Retinal pigment epithelial cell (primary cell): ENCODE measurements at places on chromosomes 3 and 15.

- DNase-seq = no peak
Measured at GRCh38 chr15:38518084-38518483, 46.5 kb downstream of the RASGRP1 start.

GRCh38 chr3:45992821-45993221, 2.8 kb downstream of the FYCO1 start:
- DNase-seq = no peak

DNA sequence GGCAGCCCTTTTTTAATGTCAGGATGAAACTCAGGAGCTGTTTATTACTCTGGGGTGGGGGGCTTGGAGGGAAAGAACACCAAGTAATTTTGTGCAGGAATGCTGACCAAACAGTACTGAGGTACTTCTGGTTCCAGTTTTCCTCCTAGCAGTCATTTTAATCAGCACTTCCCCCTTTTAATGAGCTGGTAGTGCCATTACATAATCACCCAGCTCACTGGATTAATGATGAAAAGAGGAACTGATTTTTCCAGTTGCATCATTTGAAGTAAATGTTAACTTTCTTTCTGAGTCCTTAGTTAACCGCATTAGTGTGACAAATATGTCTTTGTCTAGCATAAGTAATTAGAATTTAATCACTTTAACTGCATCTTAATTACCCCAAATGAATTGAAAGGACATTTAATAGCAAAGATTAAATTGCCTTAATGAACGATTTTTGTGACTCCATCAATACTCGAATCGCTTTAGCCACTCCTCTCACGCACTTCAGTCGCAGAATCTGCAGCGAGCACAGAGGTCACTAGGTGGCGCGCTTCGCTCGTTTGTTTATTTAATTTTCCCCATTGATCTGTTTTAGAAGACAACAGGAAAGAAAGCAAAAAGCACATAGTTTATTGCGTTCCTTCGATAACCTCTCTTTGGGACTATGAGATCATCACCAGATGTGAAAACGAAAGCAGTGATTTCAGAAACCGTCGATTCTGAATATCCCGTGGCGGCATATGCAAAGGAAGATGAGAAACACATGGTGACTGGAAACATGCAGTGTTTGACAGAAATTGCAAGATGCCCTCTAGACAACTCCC, 9.8 kb downstream of the ONECUT1 start:
- DNase-seq = no peak

DNA sequence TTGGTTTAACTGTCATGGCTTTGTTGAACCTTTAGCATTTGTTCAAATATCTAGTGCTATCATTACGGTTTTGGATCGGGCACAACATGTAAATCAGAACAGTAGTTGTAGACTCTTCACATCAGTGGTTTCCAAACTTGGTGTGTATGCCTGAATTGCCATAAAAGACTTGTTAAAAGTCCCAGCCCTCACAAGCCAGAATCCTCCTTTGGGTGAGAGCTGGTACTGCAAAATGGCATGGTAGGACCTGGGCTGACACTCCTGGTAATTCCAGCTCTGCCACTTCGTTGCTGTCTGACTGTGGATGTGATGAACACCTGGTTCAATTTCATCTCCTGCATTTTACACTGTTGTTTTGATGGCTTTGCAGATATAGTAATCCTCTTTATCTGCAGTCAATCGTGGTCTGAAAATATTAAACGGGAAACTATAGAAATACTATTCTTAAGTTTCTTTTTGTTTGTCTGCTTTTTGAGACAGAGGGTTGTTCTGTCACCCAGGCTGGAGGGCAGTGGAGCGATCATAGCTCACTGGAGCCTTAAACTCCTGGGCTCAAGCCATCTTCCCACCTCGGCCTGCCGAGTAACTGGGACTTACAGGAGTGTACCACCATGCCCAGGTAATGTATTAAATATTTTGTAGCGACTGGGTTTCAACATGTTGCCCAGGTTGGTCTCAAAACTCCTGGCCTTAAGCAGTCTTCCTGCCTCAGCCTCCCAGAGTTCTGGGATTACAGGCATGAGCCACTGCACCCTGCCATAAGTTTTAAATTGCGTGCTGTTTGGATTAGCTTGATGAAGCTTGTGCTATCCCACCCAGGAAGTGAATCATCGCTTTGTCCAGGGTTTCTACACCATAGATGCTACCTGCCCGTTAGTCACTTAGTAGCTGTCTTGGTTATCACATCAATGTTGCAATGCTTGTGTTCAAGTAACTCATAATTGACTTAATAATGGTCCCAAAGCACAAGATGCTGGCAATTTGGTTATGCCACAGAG, 61.6 kb downstream of the RAB7A start:
- no peak for DNase-seq

GRCh38 chr3:155244216-155244615, 49.3 kb downstream of the STRIT1 start:
- DNase-seq = no peak

- no peak for DNase-seq
Measured at GRCh38 chr3:80767604-80768003, 993.8 kb downstream of the GBE1 start.

- no peak for DNase-seq
Measured at GRCh38 chr3:2540115-2540514, 441.4 kb downstream of the CNTN4 start.

GRCh38 chr3:126397610-126398422, 3.1 kb downstream of the CFAP100 start:
- no peak for DNase-seq

DNA sequence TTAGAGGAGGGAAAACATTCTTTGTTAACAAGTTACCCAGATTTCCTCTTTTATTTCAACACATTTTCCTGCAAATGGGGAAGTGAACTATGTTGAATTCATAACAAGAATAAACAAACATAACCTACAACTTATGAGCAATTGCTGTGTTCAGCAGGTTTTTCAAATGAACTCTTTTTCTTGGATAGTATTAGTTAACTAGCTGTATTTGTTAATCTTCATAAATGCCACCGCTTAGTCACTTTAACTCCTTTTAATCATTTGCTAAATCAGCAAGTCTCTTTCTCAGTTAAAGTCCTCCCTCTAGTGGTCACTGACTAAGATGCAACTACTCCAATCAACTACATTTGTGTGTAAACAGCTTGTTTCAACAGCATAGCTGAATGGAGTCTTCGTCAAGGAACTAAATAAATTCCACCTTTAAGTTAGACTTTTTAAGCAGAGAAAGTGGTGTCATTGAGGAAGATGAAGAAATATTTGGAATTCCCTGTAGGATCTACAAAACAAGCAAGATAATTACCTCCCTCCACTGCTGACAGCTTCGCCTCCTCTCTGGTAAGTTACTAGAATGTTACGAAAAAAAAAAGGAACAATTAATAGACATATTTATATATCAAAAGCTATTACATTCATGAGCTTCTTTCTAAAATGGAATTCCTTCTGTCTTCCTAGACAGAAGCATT, 1122.0 kb downstream of the ROBO1 start:
- DNase-seq = peak; percentile 71

DNA sequence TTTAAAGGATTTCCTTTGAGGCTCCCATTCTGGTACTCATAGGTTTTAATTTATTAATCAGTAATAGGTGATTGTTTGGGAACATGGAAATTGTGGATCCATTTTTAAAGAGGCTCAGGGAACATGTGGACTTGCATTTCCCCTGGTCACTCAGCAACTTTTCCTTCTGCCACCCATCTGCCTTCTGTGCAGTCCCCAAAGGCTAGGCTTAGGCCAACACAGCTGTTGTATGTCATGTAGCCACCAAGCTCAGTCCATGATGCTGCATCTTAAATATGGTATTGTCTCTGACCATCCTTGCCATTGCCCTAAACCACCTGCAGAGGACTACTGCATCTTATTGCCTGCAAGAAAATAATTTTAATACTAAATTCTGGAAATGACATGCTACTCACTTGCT, 416.7 kb upstream of the SEMA6D start:
- DNase-seq = no peak

GRCh38 chr3:13137941-13138832, 65.0 kb upstream of the IQSEC1 start:
- no peak for DNase-seq

DNA sequence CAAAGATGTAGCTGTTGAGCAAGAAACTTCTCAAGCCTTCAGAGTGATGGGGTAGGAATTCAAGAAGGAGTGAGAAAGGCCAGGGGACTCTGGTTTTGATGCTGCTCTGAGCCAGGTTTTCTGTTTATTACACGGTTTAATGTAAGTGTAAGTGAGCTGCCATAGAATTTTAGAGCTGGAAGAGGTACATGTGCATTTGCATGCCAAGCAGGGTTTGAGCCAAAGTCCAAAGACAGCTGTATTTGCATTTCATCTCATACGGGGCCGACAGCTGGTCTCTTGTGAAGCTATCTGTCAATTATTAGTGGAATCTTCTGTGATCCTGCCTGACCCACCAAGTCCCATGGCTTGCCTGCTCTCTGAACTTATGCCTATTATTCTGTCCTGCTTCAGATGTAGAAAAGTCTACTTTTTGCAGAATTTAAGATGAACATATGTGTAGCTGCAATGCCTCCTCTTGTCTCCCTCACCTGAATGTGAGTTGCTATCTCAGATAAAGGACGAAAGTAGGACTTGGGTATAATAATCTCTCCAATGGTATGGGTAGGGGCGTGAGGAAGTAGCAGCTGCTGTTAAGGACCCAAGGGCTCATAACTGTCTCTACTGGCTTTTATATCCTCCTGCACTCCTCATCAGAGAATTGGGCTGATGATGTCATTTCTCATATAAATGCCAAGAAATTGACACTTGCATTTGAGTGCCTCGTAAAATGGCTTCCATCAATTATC, 160.0 kb downstream of the SQOR start:
- DNase-seq = no peak

DNA sequence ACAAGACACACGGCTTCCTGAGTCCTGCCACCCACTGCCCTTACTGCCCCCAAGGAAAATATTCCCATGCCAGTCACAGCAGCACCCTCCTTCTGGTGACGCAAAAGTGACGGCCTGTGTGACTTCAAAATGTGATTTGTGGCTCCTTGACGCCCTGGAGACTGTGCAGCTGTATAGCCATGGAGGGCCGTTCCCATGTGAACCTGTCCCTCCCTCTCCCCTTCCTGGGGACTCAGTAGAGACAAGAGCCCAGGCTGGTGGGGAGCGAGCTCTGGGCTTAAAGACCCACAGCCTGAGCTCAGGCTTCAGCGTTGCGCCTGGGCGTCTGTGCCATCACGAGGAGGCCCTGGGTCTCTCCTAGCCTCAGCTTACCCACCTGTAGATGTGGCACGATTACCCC, 78.2 kb downstream of the TOP2B start:
- no peak for DNase-seq

DNA sequence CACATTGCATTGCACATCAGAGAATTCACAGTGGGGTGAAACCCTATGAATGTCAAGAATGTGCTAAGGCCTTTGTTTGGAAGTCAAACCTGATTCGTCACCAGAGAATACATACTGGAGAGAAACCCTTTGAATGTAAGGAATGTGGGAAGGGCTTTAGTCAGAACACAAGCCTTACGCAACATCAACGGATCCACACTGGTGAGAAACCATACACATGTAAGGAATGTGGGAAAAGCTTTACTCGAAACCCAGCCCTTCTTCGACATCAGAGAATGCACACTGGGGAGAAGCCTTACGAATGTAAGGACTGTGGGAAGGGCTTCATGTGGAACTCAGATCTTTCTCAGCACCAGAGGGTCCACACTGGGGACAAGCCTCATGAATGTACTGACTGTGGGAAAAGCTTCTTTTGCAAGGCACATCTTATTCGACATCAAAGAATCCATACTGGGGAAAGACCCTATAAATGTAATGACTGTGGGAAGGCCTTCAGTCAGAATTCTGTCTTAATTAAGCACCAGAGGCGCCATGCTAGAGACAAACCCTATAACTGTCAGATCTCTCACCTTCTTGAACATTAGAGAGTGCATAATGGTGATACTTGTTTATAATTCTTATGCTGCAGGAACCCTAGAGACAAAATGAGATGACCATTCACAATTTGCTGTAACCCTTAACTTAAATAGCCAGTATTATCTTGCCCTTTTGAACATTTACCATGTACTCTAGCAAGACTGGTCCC, 9.0 kb downstream of the ZNF662 start:
- no peak for DNase-seq

DNA sequence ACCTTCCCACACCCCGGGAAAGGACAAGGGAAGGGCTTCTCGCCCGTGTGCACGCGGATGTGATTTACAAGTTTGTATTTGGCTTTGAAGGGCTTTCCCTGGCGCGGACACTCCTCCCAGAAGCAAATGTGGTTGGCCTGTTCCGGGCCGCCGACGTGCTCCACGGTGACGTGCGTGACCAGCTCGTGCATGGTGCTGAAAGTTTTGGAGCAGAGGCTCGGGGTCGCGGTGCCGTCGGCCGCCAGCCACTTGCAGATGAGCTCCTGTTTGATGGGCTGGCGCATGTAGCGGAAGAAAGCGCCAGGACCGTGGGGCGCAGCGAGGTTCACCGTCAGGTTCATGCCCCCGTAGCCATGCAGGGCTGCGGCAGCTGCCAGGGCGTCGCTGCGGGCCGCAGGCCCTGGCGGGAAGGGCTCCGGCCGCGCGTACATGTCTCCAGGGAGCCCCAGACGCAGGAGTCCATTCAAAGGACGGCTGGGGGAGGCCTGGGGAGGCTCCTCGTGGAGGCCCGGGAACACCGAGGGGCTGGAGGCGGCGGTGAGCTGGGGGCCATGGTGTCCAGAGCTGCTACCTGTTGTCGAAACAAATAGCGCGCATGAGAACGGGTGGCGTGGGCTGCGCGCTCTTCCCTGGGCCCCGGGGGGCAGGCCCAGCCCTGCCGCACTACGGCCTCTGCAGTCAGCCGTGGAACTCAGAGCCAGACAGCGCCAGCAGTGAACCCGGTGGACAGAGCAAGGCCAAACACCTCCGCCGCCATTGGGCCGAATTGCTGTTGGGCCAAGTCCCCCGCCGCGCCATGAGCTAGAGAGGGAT, 10.2 kb downstream of the ZIC4 start:
- no peak for DNase-seq

GRCh38 chr3:126972866-126973265, 10.0 kb upstream of the PLXNA1 start:
- DNase-seq = no peak

DNA sequence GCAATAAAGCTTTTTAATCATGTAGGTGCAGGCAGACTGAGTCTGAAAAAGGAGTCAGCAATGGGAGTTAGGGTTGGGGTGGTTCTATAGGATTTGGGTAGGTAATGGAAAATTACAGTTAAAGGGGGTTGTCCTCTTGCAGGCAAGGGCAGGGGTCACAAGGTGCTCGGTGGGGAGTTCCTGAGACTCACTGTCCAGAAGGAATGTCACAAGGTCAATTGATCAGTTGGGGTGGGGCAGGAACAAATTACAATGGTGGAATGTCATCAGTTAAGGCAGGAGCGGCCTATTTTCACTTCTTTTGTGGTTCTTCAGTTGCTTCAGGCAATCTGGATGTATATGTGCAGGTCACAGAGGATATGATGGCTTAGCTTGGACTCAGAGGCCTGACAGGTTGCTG, 13.9 kb downstream of the CCR5AS start:
- no peak for DNase-seq

- no peak for DNase-seq
Measured at GRCh38 chr15:34370129-34370528, 3.1 kb upstream of the LPCAT4 start.
